ENCODE measurements at places on chromosomes 1 and 21.

GRCh38 chr1:199123615-199124014, 484.8 kb downstream of the PTPRC start:
- no peak for DNase-seq

- DNase-seq = no peak
Measured at GRCh38 chr1:71850936-71851335, 431.4 kb downstream of the NEGR1 start.

DNA sequence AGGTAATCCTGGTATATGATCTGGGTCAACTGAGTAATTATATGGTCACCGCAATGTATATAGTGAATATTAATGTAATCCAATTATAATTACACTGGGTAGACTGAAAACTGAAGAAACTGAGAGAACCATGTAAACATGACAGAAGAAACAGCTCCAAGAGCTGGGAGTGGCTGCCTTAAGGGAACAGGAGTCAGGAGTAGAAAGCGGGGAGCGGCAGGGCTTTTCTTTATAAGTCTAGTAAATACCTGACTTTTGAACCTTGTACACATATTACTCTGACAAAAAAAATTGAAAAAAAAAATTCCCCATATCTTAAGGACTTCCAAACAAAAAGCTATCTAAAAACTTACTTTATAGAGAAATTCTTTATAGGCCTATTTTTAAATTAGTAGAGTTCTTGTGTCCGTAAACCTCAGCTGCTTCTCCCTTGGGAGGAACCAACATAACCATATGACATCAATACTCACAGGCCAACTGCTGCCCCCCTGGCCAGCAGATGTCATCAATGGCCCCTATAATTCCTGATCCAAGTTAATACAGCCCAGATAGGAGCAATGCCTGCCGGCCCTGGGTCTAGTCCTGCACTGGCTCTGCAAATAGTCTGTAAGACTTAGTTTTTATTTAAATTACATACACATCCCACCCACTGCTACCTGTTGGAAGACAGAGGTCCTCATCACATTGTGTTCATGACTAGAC, 33.8 kb downstream of the THAP3 start:
- DNase-seq = no peak

DNA sequence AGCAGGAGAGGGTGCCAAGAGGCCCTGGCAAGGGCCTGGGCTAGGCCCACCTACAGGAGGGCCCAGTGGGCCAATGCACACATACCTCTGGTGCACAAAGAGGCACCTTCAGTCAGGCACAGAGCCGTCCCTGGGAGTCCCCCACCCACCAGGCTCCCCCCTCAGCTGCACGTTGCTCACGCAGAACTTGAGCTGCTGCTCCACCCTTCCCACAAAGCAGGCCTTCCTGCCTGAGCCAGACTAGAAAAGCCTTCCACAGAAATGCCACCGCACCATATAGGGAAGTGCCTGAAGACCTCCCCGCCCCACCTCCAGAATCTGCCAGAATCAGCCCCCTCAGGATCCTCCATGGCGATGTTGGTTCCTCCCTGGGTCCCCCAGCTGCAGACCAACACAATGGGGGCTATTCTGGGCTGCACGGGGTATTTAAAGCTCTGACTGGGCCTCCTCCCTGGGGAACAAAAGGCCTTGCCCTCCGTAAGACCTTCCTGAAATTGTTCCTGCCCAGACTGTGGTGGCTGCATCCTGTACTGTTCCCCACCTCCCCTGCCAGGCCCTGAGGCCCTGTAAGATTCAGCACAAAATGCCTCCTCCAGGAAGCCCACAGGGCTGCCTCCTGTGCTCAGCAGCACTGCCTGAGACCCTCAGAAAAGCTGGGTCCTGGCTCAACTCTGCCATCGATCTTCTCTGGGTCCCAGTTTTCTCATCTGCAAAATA, 27.2 kb downstream of the HSPG2 start:
- no peak for DNase-seq

DNA sequence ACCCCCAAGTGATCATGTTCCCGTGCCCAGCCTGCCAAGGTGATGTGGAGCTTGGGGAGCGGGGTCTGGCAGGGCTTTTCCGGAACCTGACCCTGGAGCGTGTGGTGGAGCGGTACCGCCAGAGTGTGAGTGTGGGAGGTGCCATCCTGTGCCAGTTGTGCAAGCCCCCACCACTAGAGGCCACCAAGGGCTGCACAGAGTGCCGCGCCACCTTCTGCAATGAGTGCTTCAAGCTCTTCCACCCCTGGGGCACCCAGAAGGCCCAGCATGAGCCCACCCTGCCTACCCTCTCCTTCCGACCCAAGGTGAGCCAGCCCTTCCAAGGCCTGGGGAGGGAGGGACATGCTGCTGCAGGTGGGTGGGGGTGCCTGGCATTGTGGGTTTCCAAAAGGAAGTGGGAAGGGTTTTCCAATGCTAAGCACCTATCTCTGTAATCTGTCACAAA, 2.3 kb downstream of the TRIM46 start:
- no peak for DNase-seq

GRCh38 chr1:202588503-202589189, 121.6 kb downstream of the SYT2 start:
- DNase-seq = no peak

DNA sequence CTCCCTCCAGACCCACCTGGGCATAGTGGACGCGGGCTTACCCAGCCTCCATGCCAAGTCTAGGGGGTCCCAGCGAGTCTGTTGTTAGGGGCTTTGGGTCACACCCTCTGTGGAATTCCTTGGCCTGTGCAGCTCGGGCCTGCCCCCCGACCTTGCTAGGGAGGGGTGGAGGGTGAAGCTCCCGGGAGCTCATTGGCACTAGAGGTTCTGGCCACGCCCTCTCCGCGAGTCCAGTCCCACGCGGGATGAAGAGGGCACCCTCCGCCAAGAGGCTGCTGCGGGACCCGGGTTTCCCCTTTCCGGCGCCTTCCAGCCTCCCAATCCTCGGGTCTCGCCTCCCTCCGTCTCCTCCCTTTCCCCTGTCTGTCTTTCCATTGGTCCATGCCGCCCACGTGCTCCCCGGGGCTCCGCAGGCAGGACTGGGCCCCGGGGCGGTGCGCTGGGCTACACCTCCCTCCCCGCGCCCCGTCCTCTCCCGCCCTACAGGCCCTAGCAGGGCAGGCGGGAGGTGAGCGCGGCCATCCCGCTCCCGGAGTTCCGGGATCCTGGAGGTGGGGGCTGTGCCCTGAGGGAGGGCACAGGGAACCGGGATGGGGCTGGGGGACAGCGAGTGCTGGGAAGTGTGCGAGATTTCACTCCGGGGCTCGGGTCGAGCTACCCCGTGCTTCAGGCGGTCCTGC, 3.5 kb downstream of the RUSC1 start:
- peak; percentile 84 for DNase-seq

- DNase-seq = no peak
Measured at GRCh38 chr1:156217871-156218270, 5.1 kb downstream of the PMF1 start.

- no peak for DNase-seq
Measured at GRCh38 chr1:172356620-172357019, 63.9 kb upstream of the C1orf105 start.

GRCh38 chr1:23514111-23514679, 16.8 kb downstream of the E2F2 start:
- no peak for DNase-seq

DNA sequence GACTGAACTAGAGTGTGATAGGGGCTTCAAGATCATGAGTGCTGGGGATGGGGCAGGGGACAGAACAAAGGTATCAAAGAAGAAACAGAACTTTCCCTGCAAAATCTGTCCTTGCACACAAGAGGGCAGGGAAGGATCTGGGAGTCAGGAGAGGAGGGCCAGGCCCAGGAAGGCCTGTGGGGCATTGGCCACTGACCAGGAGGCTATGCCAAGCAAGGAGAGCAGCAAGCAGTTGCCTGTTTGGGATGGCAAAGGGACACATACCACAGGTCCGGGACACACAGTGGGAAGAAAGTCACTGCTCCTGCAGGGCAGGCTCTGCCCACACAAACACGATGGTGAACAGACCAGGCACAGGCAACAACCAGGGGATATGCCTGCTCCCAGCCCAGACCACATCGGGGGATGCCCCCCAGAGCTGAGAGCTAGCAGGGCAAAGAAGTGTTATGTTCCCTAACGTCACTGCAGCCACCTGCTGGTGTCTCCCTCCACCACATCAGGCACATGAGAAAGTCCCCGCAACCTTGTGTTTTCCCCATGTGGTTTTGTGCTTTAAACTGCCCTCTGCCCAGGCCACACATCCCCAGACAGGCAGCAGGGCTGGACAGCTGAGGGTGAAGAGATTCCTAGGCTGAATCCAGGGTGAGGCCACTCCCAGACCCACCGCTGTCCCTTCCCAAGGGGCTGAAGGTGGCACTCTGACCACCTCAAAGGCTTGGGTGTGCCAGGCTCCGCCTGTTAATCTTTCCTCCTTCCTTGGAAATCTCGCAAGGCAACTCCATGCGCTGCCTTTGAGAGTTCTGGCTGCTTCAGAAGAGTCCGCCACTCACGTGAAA, 53.6 kb downstream of the KIF21B start:
- DNase-seq = no peak

- no peak for DNase-seq
Measured at GRCh38 chr1:66368261-66368660, 165.7 kb upstream of the SGIP1 start.

Measured in T follicular helper cell (primary cell).